ENCODE measurements at places on chromosomes 16 and 17.

GRCh38 chr16:74501484-74502478 lies 80.5 kb upstream of the CLEC18B start:
- no peak for DNase-seq

- no peak for DNase-seq
These were observed 58.2 kb downstream of the FTO start for GRCh38 chr16:53761962-53762703.

- no peak for DNase-seq
These were observed 32.7 kb downstream of the STAT5B start for GRCh38 chr17:42243493-42243982.

DNA sequence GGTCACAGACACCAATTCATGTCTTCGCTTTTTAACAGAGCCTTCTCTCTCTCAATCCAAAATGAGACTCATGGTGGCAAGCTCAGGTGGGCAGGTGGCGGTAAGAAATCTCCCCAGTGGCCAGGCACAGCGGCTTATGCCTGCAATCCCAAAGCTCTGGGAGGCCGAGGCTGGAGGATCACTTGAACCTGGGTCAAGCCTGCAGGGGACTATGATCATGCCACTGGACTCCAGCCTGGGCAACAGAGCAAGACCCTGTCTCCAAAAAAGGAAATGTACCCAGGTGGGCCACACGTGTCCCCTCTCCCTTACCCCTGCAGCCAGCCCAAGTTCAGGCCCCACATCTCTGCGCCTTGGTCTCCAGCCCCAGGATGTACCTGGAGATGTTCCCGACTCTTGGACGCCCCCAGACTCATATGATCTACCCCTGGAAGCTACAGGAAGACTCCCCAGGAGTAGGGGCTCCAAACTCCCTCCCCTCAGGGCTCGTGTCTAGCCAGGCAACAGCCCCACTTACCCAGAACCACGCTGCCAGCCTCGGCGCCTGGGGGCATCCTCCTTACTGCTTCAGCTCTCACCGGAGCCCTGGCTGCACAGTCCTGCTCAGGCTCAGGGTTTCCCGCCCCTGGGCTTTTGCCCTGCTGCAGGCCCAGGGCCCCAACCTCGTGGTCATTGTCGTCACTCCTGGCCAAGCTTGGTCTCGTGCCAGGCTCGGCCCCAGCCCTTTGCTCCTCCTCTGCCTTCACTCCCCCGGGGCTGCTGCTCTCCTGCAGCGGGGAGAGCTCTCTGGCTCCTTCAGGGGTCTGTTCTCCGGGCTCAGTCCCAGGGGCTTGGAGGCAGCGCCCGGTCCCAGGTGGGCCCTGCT lies 16.2 kb downstream of the MYLK3 start:
- DNase-seq = no peak

DNA sequence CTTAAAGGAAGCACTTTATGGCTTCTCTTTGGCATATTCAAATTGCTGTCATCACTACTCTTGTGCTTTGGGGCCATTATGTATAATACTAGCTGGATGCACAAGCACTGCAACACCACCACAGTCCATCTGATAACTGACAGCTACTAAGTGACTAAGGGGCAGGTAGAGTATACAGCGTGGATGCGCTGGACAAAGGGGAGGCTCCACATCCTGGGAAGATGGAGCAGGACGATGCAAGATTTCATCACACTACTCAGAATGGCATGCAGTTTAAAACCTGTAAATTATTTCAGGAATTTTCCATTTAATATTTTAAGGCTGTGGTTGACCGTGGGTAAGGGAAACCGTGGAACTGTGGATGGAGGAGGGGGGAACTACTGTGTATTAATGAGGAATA lies 25.0 kb downstream of the MPRIP start:
- no peak for DNase-seq

DNA sequence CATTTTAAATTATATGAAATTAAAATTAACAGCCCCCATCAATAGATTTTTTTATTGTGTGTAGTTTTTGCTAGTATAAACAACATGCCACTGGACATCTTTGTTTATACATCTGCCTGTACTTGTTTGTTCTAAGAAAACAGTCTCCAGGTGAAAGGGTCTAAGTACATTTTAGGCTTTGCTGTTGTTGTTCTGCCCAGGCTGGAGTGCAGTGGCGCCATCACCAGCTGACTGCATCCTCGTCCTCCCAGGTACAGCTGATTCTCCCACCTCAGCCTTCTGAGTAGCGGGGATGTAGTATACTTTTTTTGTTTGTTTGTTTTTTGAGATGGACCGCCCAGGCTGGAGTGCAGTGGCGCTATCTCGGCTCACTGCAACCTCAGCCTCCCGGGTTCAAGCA lies 25.5 kb downstream of the C17orf58 start:
- no peak for DNase-seq

DNA sequence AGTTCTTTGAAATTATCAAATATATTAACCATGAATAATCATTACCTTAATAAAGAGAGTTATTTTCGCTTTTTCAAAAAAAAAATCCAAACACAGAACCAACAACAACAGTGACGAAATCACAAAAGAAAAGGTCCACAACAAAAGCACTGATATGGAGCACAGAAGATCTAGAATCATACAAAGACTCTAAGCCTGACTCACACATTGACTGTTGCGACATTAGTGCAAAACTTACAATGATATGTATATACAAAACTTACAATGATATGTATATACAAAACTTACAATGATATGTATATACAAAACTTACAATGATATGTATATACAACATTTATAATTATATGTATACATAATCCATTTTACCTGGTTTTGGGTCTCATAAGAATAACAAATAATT lies 117.7 kb downstream of the USP22 start:
- DNase-seq = no peak

GRCh38 chr16:49675413-49675812 lies 180.5 kb downstream of the ZNF423 start:
- no peak for DNase-seq

- no peak for DNase-seq
These were observed 9.1 kb upstream of the PSMC3IP start for GRCh38 chr17:42586514-42587230.

- DNase-seq = no peak
These were observed 31.1 kb downstream of the RAI1 start for GRCh38 chr17:17712268-17712924.

- DNase-seq = no peak
These were observed 414.1 kb upstream of the GOT2 start for GRCh38 chr16:59148056-59148768.

- DNase-seq = no peak
These were observed 727.4 kb upstream of the CA10 start for GRCh38 chr17:52885882-52886281.

DNA sequence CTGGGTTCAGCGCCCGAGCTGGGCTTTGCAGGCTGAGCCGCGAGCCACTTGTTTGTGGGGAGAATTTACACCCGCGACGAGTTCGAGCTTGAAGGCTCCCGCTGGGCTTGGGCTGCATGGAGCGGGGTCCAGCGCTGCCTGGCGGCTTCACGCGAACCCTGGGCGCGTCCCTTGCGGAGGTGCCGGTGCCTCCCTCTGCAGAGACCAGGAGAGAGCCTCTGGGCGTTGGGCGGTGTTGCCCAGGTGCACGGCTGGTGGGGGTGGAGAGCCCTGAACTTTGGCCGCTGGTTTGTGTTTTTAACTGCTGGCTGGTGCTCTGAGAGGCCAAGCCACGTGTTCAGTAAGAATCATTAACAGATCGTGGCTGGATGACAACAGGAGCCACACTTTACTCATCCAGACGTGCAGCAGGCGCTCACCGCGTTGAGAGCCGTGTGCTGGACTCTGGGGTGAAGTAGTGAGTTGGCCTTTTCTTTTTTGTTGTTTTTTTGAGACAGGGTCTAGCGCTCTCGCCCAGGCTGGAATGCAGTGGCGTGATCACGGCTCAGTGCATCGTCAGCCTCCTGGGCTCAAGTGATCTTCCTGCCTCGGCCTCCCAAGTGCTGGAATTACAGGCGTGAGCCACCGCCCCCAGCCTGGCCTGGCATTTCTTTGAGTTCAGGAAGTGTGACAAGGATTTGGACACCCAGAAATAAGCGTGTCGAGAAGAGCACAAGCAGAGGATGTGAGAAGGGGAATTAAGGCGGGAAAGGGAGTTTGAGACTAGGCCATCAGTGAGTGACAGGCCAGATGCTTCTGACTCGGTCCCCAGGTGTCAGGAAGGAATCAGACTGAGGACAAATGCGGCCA lies 827 bp downstream of the CDK10 start:
- peak; percentile 12 for DNase-seq

DNA sequence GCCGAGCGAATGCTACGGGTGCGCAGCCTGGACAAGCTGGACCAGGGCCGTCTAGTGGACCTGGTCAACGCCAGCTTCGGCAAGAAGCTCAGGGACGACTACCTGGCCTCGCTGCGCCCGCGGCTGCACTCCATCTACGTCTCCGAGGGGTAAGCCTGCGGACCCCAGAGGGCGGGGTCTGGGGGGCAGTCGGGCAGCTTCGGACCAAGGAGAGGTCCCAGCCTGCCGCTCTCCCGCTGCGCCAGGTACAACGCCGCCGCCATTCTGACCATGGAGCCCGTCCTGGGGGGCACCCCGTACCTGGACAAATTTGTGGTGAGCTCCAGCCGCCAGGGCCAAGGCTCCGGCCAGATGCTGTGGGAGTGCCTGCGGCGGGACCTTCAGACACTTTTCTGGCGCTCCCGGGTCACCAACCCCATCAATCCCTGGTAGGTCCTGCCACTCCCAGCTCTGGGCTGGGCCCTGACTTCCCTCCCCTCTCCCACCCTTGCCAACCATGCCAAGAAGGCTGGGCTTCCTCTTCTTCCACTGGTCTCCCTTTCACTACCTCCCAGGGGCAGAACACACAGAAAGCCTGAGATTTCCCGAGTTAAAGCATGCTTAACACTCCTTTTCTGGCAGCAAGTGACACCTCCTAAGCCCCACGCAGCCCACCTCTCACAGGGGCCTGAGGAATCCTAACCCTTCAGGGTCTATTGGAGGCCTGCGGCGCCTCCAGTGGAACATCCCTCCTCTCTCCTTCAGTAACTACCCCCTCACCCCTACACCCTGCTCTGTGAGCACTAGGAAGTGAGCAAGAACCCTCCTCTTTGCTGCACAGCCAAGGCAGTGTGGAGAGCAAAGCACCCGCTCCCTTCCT lies 3.2 kb downstream of the NAGS start:
- no peak for DNase-seq

DNA sequence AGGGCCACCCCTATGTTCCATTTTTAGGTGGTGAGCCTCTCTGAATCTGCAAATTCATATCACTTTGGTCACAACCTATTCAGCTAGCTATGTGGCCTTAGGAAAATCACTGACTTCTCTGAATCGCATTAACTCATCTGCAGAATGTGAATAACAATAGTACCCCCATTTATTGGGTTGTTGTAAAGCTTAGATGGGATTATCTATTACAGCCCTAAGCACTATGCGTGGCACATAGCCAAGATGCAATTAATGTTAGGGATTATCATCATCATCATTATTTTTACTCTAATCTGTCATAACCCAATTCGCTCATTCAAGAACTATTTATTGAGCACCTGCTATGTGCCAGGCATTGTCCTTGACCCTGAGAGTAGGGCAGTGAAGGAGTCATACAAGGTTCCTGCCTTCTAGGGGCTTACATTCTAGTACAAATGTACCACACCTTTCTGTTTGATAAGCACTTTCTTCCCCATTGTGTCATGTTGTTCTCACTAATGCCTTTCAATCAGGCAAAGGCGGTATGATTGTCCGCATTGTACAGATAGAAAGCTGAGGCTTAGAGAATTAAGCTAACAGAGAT lies 38.5 kb downstream of the CHD9 start:
- DNase-seq = no peak

DNA sequence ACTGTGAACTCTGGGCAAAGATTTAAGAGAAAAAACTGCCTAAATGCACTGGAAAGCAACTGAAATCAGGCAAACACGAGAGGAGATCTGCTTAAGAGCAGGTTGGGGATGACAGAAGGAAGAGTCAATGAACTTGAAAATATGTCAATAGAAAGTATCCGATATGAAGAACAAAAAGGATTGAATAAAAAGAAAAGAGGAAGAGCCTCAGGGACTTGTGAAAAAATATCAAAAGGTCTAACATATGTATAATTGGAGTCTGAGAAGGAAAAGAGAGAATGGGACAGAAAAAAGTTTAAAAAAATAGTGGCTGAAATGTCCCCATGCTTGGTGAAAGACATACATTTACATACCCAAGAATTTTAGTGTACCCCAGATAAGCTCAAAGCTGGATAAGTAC lies 195.5 kb downstream of the COPRS start:
- no peak for DNase-seq

GRCh38 chr16:29877266-29877961 lies 14.4 kb upstream of the CDIPT start:
- peak; percentile 48 for DNase-seq

DNA sequence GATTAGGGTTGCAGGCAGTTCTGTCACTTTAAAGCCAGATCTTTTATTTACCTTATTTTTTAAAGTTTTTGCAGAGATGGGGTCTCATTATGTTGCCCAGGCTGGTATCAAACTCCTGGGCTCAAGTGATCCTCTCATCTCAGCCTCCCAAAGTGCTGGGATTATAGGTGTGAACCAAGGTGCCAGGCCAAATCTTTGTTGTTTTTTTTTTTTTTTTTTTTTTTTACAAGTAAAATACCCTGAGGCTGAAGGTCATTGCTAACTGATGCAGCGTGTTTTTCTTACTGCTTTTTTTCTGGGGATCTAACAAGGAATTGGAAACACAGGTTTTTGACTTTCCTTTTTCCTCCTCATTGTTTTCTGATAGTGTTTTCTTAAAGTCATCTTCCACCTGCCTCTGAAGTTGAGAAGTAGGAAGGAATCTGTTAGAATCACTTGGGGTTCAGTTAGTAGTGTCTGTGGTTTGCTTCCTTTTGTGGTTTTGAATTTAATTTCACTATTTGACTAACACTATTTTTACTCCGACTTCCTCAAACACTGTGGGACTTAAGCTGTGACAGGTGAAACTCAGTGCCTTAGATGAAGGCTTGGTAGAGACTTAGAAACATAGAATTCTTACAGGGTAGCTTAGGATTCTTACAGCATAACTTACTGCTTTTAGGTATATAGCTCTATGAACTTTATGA lies 22.2 kb downstream of the CLTC start:
- DNase-seq = no peak

GRCh38 chr17:13268791-13269595 lies 251.2 kb upstream of the ELAC2 start:
- no peak for DNase-seq

DNA sequence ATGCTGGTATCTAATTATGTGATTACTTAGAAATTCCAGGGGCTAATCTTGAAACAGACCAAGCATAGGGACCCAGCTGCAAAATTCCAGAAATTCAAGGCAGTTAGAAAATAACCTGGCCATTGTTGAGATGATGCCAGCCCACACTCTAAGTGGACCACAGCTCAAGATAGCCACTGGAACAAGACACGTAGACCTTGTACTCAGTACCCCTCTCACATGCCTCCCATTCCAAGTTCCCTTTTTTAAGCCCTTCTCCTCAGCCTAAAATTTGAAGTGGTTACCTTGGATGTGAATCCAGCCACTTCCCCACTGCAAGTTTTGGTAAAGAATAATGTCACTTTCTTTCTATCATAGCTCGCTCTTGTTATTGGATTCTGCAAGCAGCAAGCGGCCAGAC lies 4.1 kb upstream of the ZNF19 start:
- no peak for DNase-seq

GRCh38 chr16:4388271-4389021 lies 16.8 kb downstream of the VASN start:
- no peak for DNase-seq

- DNase-seq = no peak
These were observed 24.5 kb downstream of the FCSK start for GRCh38 chr16:70478912-70479341.

Data from CD4-positive, alpha-beta T cell (primary cell).